Stimulated activated CD8-positive, alpha-beta memory T cell treated with anti-CD3 and anti-CD28 coated beads, Interleukin-2, amount 100 ng/mL, for 48 hours (primary cell): ENCODE measurements at places on chromosomes 7 and 10.

DNA sequence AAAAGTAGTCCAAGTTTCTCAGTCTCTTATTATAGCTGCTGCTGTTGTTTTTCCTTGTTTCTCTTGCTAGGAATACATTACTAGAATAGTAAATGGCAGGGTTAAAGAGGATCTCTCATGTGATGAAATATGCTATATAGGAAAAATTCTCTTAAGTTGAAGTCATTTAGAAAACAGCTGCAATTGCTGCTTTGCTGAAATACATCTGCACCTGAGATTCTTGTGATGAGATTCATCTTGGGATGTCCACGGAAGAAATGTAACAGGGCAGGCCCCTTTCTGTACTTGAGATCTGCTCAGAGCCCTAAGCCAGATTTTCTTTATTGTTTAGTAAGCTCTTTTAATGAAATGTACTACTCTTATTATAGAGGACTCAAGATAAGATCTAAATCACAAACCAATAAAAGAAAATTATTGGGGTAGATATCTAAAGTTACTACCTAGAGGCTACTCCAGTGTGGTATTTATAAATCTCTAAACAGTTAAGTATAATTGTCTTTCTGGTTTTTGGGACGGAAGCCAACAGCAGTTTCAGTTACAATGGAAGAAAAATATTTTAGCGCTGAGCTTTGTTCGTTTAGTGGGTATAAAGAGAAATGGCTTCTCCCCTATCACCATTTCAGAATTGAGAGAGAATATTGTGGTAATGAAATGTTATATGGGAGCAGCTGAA, 701.5 kb downstream of the KCNMA1 start:
- DNase-seq: no peak

DNA sequence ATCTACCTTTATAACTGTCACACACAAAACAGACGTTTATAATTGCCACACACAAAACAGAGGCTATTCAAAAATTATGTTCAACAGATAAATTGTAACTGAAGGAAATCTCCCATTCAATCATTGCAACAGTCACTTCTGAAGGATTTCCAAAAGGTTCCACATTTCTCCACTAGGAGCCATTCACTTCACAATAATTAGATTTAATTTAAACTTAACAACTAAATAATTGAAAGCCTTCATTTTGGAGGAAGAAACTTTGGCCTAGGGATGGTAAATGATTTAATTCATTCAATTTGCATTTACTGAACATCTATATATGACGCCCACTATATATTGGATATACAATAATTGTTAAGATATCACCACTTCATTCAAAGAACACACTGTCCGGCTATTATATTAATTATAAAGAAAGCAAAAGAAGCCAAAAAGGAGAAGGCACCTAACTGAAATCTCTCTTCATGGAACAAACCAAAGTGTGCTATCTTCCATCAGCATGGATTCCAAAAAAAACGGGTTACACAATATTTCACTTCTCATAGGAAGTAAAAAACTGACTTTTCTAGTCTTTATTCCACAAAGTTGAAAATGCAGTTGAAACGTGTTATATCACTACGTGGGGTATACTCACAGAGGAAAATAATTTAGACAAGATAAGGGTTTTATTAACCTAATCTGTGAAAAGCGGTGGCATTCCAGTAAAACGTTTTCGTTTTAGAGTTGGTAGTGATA, 1.7 kb downstream of the ATAD1 start:
- no peak for DNase-seq

DNA sequence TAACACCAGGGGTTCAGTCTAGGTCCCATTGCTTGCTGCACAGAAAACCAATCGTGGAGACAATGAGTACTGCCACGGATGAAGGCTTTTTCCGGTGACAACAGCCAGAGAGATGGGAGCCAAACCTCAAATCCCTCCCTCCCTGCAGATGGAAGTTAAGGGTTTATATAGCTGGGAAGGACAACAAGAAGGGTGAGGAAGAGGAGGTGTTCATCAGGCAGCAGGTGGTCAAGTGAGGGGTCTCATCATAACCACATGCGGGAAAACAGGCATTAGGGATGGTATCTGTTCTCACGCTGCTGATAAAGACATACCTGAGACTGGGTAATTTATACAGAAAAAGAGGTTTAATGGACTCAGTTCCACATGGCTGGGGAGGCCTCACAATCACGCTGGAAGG, 91.3 kb downstream of the MKX start:
- DNase-seq: no peak

- no peak for DNase-seq
Measured at GRCh38 chr10:60406182-60406581, 16.5 kb upstream of the ANK3 start.
